Stimulated activated CD8-positive, alpha-beta memory T cell treated with anti-CD3 and anti-CD28 coated beads, Interleukin-12 subunit alpha, Interleukin-12 subunit beta, amount 100 ng/mL, for 1 hour (primary cell): ENCODE measurements at places on chromosomes 1 and 21.
A peak's percentile ranks its signal among the peaks of the same experiment; 100 is the strongest.

DNA sequence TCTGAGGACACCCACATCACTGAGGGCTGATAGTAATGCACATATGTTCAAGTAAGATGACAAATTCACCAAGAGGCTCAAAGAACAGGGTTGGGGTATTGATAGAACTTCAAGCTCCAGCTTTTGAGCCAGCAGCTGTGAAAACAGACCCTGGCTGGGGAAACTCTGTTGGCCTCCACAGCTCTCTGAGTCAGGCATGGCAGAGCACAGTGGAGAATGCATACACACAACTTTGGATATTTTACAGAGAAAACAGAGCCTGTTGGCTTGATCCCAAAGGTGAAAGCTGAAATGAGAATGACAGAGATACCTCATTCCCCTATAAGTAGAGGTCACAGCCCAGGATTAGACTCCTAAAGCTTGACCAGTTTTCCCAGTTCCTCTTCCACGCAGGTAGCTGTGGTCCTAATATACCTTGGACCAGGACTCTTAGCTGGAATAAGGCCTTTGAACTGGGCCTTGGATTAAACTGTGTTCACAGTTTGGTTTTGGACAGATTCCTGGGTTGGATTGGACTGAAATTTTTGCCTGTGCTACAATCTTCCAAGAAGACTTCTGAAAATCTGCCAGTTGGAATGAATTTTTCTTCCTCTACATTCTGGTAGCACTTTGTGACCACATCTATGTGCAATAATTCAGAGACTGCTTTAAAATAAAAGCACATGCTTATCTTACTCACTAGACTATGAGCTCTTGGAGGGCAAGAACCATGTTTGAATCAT, 101.6 kb upstream of the HMGB4 start:
- DNase-seq, result no peak

- no peak for DNase-seq
Observed at GRCh38 chr1:41312991-41313645, 48.1 kb upstream of the FOXO6 start.

- no peak for DNase-seq
Observed at GRCh38 chr1:183043872-183044854, 20.9 kb downstream of the LAMC1 start.

DNA sequence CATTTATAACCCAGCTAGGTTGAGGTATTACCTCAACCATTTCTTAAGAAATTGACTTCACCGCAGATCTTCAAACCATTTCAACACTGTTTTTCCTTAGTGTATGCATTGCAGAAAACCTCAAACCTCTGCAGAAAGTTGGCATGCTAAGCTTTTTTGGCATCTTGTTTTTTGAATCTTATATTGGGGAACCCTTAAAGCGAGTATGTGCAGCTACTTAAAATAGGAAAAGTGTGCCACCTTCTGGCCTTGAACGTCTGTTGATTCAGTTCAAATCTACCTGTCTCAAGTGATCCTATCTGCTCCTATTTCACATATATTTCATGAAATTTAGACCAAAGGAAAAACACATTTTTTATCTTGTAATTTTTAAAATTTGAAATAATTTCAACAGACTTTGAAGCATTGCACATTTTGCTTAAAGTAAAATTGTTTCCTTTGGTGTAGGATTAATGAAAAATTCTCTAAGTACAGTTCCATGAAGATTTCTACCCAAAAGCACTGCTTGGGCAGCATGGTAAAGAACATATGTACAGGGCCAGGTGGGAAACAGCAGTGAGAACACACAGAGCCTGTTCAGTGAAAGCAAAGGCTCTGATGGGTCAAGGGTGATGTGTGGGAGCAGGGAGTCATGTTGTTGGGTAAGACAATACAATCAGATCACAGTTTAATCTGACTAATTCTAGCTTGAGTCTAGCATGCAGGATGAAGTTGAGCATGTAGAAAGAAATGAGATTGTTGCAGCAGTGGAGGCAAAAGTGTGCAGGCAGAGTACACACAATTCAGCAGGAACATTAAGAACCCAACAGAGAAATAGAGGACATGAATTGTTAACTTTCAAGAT, 17.2 kb downstream of the HENMT1 start:
- DNase-seq, result peak; percentile 29

DNA sequence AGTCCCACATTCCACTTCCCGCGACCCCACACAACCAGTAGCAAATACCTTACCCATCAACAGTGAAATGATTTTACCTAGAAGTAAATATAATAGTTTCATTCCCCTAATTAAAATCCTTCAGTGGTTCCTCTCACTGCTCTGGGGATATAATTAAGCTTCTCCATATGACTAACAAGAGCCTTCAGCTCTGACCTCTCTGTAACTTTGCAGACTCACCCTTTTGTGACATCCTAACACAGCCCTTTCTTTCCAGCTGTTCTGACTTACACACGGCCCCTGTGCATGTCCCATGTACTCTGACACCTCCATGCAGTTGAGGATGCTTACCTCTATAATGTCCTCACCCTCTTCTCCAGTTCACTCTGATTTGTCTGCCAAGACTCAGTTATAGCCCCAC, 137.3 kb upstream of the SPAG17 start:
- DNase-seq, result no peak

DNA sequence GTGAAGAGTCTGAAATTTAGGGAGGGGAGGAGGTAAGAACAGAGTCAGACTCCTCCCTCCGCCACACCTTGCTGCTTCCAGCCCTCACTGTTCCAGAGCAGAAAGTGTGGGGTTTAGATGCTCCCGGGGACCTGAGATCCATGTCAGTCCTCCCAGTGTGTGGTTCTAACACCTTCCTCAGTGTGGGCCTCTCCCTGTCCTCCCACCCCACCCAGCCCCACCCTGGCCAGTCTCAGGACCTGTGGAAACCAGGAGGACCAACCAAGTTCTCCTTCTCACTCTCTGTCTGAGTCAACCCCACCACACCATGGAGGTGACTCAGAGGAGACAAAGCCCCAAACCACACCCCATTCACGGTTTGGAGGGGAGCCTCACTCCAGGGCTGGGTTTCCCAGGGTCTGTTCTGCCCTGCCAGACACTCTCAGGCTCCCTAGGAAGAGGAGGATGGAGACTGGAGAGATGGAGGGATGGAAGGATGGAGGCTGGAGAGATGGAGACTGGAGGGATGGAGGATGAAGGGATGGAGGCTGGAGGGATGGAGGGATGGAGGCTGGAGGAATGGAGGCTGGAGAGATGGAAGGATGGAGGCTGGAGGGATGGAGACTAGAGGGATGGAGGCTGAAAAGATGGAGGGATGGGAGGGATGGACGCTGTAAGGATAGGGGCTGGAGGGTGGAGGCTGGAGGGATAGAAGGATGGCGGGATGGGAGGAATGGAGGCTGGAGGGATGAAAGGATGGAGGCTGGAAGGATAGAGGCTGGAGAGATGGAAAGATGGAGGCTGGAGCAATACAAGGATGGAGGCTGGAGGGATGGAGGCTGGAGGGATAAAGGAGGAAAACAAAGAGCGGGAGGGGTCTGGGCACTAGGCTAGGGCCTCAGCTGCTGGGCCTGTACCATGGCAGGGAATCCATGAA, 100.9 kb upstream of the RUNX3 start:
- DNase-seq, result peak; percentile 65

GRCh38 chr1:54402896-54403295, 3.3 kb downstream of the SSBP3 start:
- no peak for DNase-seq

- no peak for DNase-seq
Observed at GRCh38 chr1:152811050-152811449, 721 bp upstream of the LCE1B start.

GRCh38 chr21:36792505-36792967, 93.6 kb downstream of the SIM2 start:
- DNase-seq, result no peak

- peak; percentile 31 for DNase-seq
Observed at GRCh38 chr1:19661721-19662228, 2.9 kb upstream of the HTR6 start.

- DNase-seq, result no peak
Observed at GRCh38 chr1:203076031-203076511, 9.7 kb downstream of the MYOG start.

- DNase-seq, result no peak
Observed at GRCh38 chr1:78096976-78097375, 51.2 kb downstream of the GIPC2 start.

DNA sequence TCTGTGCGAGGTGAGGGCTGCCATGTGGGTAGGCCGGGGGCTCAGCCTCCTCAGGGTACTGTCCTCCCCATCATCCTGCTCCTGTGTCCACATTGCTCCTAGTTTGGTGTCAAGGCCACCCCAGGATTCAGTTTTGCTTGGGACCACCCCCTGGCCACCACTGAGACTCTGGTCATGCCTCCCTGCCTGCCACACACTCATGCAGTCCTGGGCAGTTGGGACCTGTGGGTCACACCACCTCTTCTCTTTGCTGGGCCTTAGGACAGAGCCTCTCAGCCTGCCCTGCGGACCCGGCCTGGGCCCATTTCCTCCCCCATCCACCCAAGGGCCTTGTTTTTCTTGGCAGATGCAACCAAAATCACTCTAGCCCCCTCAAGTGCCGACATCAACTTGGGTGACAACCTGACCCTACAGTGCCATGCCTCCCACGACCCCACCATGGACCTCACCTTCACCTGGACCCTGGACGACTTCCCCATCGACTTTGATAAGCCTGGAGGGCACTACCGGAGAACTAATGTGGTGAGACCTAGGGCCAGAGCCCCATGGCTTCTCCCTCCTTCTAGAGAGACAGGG, 19.4 kb downstream of the TMEM81 start:
- no peak for DNase-seq

- DNase-seq, result no peak
Observed at GRCh38 chr1:6243993-6244392, at the start of gene HES3. Gene HES3 (plus strand): TSS chr1:6244179. CDS start chr1:6244366, 187 bp downstream.

- no peak for DNase-seq
Observed at GRCh38 chr1:226209307-226210059, 14.0 kb upstream of the MIXL1 start.

DNA sequence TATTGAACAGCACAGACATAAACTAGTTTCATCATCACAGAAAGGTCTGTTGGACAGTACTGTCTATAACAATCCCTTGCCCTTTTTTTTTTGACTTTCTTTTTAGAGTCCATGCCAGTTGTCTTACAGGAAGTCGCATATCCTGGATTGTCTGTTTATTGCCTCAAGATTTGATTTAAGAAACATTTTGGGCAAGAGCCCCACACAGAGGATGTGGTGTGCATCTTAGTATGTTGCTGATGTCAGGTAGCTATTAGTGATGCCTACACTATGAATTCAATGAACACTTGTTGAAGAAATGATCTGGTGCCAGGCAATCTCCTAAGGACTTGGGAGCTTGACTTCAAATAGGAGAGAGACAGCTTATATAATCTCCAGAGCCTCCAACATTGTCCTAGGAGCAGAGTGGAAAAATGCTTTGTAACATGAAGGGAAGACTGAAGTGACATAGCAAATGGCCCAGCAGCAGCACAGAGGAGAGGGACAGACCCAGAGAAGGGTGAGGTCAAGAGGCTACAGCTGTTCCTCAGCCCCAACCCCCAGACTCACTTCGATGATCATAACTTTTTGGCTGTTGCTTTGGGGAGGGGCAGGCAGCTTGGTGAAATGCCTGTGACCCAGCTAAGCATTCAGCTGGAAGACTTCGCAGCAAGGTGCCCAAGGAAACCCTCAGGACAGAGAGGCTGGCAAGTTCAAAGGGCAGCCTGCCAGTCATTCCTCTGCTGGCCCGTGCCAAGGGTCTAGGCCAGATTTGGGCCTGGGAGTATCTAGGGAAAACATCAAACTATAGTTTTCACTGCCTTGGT, 7.5 kb upstream of the RAB29 start:
- no peak for DNase-seq

DNA sequence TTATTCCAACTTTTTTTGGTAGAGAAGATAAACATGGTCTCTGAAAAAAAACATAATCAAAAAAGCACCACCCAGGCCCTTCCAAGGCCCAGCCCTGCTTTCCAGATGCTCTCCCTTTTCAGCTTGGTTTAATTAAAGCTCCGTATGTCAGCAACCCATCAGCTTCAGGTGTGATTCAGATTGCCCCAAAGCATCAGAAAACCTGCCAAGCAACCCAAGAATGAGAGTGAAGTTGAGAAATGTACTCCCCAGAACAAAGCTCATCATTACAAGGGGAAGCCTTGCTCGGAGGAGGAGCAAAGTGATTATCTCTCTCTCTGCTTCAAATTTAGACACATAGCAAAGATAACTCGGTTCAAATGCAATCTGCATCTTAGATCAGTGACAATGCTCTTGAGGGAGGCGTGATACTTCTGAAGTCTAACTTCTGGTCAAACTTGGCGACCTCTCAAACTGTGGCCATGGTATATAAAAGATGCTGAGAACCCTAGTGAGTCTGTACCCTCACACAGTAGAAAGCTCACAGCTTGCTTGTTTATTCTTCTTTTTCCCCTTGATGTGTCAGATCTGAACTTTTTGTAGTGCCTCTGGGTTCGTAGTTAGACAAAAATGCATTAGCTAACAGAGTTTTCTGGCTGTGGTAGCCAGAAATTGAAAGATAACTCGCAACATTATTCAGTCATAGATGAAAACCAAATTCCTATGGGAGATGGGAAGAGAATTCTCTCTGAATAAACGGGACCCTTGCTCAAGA, 63.3 kb upstream of the ZC3H11B start:
- DNase-seq, result no peak

- DNase-seq, result no peak
Observed at GRCh38 chr1:226548256-226549093, at the start of gene STUM. Gene STUM (plus strand): TSS chr1:226548764. CDS start chr1:226548905, 141 bp downstream.

DNA sequence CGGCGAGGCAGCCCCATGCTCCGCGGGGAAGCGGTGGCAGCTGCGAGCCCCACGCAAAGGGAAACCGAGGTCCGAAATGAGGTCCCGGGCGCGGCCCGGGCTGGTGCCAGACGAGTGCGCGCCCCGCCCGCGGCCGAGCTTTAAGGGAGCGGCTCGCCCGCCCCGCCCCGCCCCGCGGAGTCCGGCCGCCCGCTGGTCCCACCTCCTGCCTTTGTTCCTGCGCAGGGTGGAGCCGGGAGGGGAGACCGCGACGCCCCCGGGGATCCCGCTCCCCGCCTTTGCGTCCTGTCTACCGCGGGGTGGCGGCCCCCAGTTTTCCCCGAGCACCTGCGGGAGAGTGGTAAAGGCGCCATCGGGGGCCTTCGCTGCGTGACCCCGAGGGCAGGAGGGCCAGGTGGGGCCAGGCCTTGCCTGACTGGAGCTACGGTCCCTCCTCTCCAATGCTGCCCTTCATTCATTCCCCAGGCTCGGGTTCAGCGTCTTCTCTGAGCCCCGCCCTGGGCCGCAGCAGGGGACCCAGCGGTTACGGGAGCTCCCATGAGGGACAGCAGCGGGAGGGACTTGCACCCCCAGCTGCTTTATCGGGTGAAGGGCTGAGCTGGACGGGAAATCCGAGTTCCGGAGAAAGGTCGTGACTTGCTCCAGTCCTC, at the start of gene HES2:
Gene HES2 (minus strand): TSS at position 116 of the 650 bp plus-strand sequence. CDS start 99 bp downstream, at position 17.
- DNase-seq, result no peak
